ENCODE measurements at places on chromosomes 7 and 10.

DNA sequence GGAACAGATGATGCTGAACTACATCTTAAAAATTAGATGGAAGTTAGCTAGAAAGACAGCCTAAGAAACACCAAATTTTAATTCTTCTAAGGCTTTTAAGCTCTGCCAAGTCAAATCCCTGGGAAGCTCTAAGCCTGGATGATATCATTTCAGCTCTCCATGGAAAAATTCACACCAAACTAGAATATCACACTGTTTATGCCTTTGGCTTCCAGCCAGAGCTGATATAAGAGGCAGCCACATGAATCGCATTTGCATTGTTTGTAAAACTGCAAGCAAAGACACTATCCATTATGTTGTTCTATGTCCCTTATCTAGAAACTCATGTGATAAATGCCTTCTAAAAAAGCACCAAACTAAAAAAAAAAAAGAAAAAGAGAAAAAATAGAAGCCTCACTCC is 430.4 kb downstream of the GRID1 start:
- no peak for DNase-seq

DNA sequence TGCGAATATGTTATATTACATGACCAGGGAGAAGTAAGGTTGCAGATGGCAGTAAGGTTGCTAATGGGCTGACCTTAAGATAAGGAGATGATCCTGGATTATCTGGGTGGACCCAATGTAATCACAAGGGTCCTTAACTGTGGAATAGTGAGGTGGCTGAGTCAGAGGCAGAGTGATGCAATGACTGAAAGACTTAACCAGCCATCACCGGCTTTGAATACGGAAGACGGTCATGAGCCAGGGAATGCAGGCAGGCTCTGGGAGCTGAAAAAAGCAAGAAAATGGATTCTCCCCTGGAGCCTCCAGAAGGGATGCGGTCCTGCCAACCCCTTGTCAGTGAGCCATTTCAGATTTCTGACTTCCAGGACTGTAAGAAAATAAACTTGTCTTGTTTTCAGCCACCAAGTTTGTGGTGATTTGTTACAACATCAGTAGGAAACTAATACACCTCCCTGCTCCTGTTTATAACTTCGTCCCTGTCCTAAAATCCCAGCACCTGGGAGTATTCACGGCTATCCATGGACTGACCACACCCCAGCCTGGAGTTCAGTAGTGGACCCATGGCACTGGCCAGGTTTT is 4.6 kb upstream of the C10orf95 start:
- no peak for DNase-seq

DNA sequence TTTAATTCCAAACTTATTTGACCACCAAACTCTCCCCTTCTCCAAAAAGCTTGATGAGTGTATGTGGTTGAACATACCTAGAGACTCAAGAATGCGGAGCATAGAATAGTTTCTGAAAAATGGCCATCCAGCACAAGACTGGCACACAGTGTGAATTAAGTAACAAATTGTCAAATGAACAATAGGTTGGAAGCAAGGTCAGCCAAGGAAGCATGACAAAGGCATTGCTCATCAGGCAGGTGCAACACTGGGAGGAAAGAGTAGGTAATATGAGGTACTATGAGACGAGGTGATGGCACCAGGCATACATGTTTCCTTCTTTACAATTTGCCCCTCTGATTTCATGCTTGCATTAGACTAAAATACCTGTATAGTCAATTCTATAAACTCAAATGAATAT is 73.7 kb downstream of the DKK1 start:
- no peak for DNase-seq

DNA sequence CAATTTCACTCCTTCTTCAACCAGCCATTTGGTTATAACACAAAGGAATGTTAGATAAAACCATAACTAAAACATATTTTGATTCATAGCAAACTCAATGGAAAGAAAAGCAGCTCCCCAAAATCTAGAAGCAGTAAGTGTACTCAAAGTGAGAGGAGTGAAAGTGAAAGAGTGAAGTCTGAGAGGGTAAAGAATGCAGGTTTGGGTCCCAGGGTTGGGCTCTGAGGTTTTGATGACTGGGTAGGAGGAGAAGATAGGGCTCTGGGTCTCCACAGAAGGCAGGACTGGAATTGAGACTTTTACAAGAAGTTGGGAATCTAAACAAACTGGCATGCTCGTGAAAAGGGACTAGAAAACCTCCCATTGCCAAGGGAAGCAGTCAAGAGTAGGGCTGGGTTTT is 85.4 kb upstream of the RSU1 start:
- no peak for DNase-seq

DNA sequence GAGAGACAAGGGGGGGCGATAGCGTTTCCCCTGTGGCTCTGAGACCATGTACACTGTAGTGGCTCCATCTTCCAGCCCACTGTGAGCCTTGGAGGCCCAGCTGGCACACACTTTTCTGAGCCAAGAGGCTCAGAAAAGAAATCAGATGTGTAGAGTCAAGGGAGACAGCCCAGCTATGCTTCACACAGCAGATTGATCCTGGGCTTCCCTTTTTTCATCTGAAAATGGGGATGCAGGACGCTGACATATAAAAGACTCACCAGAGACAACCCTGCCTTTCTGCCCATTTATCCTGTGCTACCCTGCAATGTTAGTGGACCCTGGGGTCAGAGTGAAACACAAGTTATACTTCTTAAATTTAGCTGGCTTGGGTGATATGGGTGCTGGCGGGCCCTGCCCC is 14.3 kb downstream of the TMEM273 start:
- no peak for DNase-seq

DNA sequence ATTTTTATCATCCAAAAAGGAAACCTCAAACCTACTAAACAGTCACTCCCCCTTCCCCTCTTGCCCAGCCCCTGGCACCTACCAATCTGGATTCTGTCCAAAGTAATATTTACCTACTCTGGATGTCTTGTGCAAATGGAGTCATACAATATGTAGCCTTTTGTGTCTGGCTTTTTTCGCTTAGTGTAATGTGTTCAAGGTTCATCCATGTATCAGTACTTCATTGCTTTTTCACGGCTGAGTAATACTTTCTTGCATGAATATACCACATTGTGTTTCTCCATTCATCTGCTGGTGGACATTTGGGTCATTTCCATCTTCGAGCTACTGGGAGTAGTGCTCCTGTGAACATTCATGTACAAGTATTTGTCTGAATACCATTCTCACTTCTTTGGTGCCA is 113.6 kb downstream of the EEPD1 start:
- no peak for DNase-seq
